Foreskin keratinocyte (primary cell): ENCODE measurements at places on chromosomes 6 and 20. TPM values are rescaled to one million over a fixed set of nuclear protein-coding genes. Genes with fewer than 3 reads are reported as not detected.

BPIFB1 gene
- not detected in 2 replicates for total RNA-seq

GPX5 gene
- not detected in 2 replicates for total RNA-seq

C2 gene
- not detected in 2 replicates for total RNA-seq

COL10A1 gene
- total RNA-seq, result not detected in 2 replicates

POPDC3 gene
- 3.6 and 12.3 TPM in 2 replicates for total RNA-seq

GFOD1 gene
- total RNA-seq, result 10.3 and 11.1 TPM in 2 replicates

SLC22A23 gene
- 2.2 and 2.8 TPM in 2 replicates for total RNA-seq

ERMARD gene
- total RNA-seq, result 20.1 and 22.4 TPM in 2 replicates

AIF1 gene
- not detected in 2 replicates for total RNA-seq

RBL1 gene
- 14.5 and 15.1 TPM in 2 replicates for total RNA-seq

EMILIN3 gene
- 0.04 TPM in 1 of 2 replicates, not detected in the other for total RNA-seq

SYNE1 gene
- total RNA-seq, result 8.5 and 11.2 TPM in 2 replicates

FGD2 gene
- 0.07 and 0.14 TPM in 2 replicates for total RNA-seq

PLAGL2 gene
- total RNA-seq, result 11.6 and 12.3 TPM in 2 replicates

GDAP1L1 gene
- total RNA-seq, result not detected in 2 replicates

COMMD7 gene
- 34.7 and 39.9 TPM in 2 replicates for total RNA-seq

CRYBG1 gene
- total RNA-seq, result 109 and 116 TPM in 2 replicates

RNF8 gene
- total RNA-seq, result 32.3 and 34.0 TPM in 2 replicates

VGLL2 gene
- not detected in 2 replicates for total RNA-seq

GNAS-AS1 gene
- 0.27 and 0.63 TPM in 2 replicates for total RNA-seq
